Hematopoietic multipotent progenitor cell (in vitro differentiated cells): ENCODE measurements at places on chromosomes 2 and 18. TPM values are rescaled to one million over a fixed set of nuclear protein-coding genes. Genes with fewer than 3 reads are reported as not detected.

The CDK5R2 gene
- total RNA-seq = under 0.01 TPM

The TCF7L1 gene
- not detected for total RNA-seq

The ST8SIA3 gene
- total RNA-seq = not detected

The B4GALT6 gene
- 12.1 TPM for total RNA-seq

The LIMS2 gene
- 0.27 TPM for total RNA-seq

The GPR39 gene
- under 0.01 TPM for total RNA-seq

The POTEI gene
- total RNA-seq = not detected

The CTAGE1 gene
- not detected for total RNA-seq

The C2orf80 gene
- total RNA-seq = not detected

DNA sequence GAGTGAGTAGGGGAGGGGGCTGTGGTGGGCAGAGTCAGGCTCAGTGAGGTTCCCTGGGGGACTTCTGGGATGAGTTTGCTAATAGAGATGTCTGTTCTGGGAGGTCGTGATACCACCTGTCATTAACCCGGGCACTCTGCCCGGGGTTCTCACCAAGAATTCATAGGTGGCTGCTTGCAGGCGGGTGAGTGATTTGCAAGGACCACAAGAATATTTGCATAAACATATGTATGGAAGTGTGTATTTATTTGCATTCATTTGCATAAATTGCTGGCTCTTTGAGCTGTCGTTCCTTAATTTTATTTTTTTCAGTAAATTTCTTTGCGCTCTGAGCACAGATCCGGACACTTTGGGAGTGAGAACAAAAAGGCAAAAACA is 260.0 kb downstream of the ATAD2B start:
- no peak for DNase-seq

DNA sequence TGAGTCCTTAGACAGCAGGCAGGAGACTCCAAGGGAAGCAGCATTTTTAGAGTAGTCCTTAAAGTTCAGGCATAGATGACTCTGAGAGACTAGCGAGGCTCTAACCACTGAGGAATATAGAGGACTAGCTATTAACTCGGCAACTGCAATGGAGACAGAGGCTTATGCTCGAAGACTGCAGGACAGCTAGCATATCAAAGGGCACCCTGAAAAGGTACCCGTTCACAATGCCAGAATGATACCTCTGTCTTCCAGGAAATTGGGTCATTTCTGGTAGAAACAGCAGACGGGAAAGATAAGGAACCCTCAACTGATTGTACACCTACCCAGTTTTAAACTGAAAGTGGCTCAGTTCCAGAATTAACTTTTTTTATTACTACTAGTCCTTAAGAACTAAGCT is 1204.0 kb upstream of the ZEB2 start:
- DNase-seq = peak; percentile 82

DNA sequence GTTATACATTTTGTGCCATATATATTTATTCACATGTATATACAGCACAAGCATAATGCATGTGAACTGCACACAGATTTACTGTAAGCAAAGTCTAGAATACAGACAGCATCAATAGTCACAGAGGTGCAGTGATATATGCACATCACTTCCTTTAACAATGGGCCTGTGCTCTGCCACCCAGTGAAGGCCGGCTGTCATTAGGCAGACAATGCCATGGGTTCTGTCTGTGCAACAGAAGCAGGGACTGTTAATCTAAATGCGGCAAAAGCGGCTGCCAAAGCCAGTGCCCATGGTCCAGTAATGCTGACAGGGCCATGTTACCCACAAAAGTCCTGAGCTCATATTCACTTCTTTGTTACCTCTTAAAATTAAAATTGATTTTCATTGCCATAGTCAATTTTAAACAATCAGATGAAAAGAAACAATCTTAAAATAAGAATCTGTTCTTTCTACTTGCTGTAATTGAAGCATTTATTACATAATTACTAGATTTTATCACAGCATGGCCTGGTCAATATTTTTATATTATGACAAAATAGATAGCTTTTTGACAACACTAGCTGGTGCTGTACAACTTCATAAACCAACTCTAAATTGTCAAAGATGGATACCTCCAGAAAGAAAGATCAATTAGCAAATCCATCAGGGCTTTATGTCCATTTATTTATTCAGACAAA is 232.0 kb downstream of the STK39 start:
- no peak for DNase-seq

DNA sequence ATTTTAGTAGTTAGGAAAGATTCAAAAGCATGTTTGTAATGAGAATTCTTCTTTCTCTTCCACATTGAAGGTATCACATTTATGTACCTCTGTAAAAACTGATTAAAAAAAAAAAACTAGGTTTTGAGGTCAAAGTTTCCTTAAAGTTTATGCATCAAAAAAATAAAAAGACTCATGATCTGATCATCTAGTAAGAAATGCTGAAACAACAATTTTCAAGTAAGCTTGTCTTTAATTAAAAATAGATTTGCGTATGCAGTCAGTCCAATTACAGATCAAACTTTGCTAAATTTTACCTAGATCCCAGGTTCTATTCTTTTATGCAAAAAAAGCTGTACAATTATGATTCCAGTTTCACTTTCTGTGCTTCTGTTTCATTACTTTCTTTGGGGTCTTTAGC is 409.0 kb downstream of the XIRP2 start:
- DNase-seq = no peak

DNA sequence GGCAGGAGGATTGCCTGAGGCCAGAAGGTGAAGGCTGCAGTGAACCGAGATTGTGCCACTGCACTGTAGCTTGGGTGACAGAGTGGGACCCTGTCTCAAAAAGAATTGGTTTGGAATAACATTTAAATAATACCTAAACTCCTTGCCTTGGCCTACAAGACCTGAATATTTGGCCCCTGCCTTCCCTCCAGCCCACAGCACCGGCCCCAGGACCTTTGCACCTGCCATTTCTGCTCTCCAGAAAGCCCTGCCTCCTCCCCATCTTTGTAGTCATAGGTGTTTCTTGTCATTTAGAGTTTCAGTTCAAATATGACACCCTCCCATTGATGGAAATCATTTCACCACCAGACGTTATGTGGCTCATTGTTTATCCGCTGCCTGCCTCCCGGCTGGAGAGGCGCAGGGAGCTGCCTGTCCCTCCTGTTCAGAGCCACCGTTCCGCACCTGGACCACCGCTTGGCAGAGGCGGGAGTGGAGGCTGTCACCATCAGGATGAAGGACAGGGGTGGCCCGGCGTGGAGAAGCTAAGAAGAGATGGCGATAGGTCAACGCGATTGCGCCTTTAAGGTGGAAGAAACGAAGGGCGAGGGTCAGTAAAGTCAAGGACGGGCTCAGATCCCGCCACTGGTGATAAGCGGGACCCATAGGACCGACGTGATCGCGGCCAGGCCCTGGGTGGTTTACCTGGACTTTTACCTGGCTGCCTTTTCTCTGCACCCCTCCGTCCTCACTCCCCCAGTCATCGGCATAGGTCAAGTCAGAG is 638 bp upstream of the LPIN1 start:
- no peak for DNase-seq

DNA sequence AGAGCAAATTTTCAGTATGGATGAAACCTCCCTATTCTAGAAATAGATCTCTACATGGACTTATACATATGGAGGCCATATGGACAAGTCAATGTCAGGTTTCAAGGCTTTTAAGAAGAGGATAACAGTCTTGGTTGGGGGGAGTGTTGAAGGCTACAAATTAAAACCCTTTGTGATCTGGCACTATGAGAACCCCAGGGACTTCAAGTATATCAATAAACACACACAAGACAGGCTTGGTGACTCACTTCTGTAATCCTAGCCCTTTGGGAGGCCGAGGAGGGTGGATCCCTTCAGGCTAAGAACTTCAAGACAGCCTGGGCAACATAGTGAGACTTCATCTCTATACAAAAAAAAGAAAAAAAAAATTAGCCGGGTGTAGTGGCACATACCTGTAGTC is 127.2 kb upstream of the SP5 start:
- no peak for DNase-seq

DNA sequence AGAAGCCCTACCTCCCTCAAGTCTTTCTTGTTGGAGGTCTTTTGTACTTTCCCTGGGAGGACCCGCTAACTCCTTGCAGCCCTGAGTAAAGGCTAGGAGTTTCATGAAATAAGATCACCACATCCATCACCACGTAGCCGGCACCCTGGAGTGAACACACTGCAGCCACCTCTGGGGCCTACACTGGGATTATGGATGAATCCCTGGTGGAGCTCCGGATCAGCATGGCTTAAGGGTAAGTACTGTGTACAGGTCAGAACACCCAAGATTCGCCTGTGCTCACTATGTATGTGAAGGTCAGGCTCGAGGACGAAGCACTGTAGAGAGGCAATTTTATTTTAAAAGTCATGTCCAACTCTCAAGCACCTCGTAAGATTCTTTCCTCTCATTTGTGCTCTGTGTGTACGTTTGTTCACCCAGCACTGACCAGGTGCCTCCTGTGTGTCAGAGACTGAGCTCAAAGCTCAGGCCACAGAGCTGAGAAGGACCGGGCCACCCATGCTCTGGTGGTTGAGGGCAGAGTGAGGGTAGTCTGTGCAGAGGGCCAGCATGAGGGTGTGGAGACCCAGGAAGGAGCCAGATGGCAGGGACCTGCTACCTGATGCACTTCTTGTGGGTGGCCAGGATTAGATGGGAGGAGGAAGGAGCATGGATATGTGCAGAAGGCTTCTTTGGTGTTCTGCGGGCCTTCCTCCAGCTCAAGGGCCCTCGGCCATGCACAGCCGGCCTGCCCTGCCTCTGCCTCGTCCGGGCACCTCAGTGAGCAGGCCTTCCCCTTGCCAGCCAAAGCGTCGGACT is 66.7 kb upstream of the TFCP2L1 start:
- DNase-seq = no peak

DNA sequence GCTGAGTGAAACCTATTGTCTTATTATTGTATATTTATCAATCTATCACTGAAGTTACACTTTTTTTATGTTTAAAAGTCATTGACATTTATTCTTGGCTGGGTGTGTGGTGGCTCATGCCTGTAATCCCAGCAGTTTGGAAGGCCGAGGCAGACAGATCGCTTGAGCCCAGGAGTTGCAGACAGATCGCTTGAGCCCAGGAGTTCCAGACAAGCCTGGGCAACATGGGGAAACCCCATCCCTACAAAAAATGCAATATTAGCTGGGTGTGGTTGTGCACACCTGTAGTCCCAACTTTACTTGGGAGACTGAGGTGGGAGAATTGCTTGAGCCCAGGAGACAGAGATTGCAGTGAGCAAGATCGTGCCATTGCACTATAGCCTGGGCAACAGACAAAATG is 97.8 kb downstream of the EPC2 start:
- DNase-seq = no peak

DNA sequence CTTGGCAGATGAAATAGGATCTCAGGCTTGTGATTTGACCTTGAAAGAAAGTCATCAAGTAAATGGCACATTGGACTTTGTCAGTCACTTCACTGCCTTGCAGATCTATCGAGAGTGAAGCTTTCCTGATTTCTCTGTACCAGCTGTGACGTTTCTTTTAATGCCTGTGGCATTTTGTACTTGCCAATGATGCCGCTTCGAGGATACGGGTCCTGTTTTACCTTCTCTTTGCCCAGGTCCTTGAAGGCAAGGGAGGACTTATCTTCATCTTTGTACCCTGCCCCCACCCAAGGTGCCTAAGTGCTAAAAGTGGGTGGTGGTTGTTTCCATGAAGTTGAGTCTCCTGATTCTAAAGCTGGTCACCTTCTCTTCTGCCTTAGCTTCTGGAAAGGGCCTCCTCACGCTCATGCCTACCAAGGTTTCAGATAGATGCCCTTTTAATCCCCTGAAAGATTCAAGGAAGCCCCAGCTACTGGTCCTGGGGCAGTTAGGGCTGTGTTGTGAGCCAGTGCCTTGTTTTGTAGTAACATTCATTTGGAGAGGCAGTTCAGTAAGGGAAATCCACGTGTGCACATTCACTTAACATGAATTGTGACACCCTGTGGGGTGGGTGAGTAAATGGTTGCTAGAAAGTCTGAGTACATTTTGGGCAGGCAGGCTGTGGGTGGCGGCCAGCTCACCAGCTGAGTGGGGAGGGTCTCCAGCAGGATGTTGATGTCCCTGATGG is 6.1 kb downstream of the LBH start:
- DNase-seq = no peak

- DNase-seq = peak; percentile 52
Measured at GRCh38 chr2:168705534-168706470, 96.6 kb upstream of the NOSTRIN start.

GRCh38 chr2:42755191-42755880 is 8.6 kb downstream of the OXER1 start:
- DNase-seq = peak; percentile 23

DNA sequence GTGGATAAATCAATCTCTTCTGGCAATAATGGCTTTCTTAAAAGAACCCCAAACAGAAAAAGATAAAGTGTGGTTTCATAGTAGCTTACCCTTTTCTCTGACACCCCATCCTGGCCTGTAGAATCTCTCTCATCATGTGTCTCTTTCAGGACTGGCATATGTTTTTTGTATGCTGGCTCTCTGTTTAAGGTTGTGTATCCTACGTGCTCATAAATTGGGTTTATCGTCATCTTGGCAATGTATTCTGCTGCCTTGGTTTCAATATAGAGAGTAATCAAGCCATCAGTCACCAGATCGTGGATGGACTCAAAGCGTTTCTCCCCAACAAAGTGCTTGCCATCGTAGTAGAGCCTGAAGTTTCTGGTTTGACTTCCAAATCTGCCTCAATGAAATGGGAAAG is 113.5 kb upstream of the CHRNA1 start:
- no peak for DNase-seq

- DNase-seq = no peak
Measured at GRCh38 chr18:9695605-9696004, 12.5 kb upstream of the RAB31 start.

DNA sequence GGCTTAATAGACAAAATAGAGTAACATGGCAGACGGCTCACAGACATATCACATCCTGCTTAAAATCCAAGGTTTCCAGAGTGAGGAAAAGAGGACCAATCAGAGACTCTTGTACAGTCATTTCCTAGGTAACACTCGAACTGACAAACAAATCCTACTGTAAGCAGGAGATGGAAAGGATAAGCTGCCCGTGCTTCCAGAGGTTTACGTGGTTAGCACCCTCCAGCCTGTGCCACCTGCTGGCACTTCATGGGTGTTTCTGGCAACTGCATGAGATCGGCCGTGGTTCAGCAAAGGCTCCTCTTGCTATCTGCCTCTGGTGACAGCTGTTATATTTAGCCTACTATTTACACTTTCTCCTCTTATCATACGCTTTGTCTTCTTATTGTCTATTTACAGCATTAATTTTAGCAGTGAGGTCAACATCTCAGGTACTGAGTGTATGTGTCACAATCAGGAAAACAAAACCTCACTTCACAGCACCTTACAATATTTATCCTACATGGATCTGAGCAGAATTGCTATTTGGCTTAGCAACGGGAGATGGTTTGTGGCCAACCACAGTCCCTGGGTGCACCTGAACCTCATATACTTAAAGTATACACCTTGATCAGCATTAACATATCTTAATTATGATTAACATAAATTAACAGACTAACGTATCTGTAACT is 226.9 kb downstream of the TMEM163 start:
- DNase-seq = no peak

DNA sequence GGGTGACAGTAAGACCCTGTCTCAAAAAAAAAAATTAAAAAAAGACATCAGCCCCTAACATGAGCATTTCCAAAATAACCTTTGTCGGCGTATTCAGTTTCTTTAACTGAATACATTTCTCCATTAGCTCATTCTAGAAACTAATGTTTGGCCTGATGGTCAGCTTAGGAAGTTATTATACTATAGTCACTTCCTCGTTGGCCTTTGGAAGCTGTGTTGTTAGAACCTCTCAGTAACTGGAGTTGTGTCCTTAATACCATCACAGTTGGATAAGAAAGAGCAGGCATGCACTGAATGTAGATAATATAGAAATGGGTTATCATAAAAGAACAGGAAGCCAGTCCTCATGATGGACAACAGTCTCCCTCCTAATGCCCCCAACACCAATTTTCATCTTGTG is 112.8 kb downstream of the ANTXR1 start:
- DNase-seq = no peak

- DNase-seq = no peak
Measured at GRCh38 chr2:150528861-150529801, 41.7 kb upstream of the RND3 start.
